Central memory CD8-positive, alpha-beta T cell (primary cell): ENCODE measurements at places on chromosomes 5 and 9.
A peak's percentile ranks its signal among the peaks of the same experiment; 100 is the strongest.

- no peak for DNase-seq
Measured at GRCh38 chr9:38359297-38359653, 33.2 kb upstream of the ALDH1B1 start.

- no peak for DNase-seq
Measured at GRCh38 chr5:122842016-122842580, 3.3 kb upstream of the SNX24 start.

- no peak for DNase-seq
Measured at GRCh38 chr5:10595672-10596309, 31.9 kb downstream of the ANKRD33B start.

- DNase-seq = no peak
Measured at GRCh38 chr9:136018257-136019031, 57.3 kb upstream of the UBAC1 start.

GRCh38 chr9:130570208-130570607 is 9.2 kb upstream of the FUBP3 start:
- no peak for DNase-seq

GRCh38 chr9:20692554-20692953 is 8.5 kb downstream of the FOCAD start:
- DNase-seq = no peak

GRCh38 chr5:40381676-40382363 is 297.9 kb upstream of the PTGER4 start:
- DNase-seq = no peak

DNA sequence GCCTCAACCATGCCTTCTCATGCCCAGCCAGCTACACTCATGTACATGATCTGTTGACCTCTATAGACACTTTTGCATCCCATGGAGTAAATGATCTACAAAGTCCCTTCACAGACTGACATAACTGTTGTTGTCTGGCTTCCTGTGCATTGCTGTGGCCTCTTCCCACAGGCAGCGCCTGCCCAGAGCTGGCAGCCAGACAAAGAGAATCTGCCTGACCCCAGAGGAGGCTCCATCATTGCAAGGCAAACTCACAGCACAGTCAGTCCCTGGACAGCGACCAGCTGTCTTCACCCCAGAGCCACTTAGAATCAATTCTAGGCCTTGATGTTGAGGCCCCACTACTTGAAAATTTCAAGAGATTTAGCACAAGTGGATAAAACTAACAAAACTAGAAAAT is 65.5 kb downstream of the INSYN2B start:
- DNase-seq = no peak

DNA sequence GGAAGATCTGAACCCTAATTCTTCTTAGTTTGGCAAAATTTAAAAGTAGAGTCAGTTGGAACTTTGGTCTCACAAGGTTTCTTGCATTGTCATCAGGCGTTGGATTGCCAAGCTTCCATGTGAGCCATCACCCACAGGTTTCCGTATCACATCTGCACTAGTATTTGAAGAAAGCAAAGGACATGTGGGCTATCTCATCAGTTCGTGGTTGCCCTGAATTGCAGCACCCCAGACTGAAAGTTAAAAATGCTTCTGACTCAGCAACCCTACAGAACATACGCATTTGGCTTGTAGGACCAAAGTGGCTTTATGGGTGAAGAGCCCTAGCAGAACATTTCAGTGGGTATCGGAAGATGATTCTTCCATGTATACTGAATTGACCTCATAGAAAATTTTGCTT is 358.0 kb downstream of the ENC1 start:
- no peak for DNase-seq

- DNase-seq = no peak
Measured at GRCh38 chr9:127293767-127294166, 29.2 kb downstream of the GARNL3 start.

DNA sequence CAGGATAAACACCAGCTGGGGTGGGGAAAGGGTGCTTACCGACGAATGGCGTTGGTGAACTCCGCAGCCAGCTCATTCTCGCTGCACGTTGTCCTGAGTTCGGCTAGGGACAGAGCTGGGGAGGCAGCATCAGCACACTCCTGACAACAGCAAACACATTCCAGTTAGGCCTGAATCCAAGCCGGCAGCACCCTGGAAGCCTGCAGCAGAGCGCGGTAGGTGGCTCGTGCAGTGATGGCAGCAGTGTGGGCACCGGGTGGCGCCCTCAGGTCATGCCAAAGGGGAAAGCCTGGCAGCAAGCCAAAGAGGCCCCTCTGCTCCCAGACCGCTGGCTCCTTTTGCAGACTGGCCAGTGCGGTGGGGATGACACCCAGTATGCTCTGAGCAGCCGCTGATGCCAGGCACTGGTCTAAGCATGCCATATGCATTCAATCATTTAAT is 66.9 kb downstream of the DCP2 start:
- no peak for DNase-seq

GRCh38 chr5:179188636-179189035 is 128.5 kb downstream of the ZNF354C start:
- no peak for DNase-seq

DNA sequence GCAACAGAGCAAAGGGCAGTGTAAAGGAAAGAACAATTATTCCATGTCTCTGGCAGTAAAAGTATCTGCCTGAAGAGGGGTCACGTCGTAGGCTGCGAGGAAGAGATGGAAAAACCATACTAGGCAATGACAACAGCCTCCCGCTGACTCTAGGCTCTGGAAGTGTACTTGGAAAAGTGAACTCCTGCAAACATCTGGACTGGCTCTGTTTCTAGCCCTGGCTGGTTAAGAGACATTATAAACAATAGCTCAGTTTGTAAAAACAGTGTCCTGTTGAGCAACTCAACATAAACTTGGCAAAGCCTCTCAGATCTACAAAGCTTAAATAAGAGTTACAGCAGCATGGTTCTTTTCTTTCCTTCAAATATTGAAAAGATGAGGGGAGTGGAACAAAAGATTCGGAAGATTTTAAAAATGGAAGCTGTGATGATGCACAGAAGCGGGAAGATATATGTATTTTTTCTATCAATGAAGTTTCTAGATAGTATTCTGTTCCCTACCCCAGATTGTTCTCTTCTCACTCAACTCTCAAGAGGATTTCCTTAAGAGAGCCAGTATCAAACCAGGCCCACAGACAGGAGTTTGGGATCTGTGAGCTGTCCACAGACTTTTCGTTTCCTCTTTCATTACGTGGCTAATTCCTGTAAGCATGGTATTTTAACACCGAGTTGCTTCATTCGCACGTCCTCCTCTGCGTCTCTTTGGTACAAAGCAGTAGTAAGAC is 79.4 kb downstream of the SPTLC1 start:
- no peak for DNase-seq

GRCh38 chr9:36966371-36967097 is 67.5 kb downstream of the PAX5 start:
- no peak for DNase-seq

- no peak for DNase-seq
Measured at GRCh38 chr5:123855609-123856008, 343.6 kb downstream of the CSNK1G3 start.

DNA sequence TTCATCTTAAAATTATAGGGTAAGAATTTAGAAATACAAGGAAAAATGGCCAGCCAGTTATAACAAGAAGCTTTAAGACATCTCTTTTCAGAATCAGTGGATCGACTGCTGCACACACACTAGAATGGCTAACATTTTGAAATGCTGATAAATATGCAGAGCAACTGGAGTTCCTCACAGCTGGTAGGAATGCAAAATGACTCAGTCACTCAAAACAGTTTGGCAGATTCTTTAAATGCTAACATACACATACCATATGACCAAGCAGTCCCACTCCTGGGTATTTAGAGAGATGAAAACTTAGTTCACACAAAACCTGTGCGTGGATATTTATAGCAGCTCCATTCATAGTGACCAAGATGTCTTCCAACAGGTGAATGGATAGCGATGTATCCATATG is 23.2 kb upstream of the PSAT1 start:
- no peak for DNase-seq

DNA sequence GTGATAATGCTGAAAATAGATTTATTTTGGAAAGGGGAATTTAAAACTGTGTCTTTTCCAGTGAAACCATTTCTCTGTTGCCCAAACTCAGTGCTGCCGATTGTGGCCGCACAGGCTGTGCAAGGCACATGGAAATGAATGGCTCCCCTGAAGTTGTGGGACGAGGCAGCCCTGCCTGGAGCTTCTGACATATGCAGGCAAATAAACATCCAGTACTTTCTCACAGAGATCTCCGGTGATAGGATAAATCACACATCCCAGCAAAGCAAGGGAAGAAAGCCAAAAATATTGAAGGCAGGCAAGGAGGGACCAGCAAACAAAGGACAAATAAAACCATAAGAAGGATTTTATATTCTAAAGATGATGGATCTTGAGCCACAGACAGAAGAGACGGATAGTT is 464.5 kb downstream of the MTRR start:
- no peak for DNase-seq

GRCh38 chr5:179302499-179303185 is 42.6 kb downstream of the ADAMTS2 start:
- DNase-seq = no peak

DNA sequence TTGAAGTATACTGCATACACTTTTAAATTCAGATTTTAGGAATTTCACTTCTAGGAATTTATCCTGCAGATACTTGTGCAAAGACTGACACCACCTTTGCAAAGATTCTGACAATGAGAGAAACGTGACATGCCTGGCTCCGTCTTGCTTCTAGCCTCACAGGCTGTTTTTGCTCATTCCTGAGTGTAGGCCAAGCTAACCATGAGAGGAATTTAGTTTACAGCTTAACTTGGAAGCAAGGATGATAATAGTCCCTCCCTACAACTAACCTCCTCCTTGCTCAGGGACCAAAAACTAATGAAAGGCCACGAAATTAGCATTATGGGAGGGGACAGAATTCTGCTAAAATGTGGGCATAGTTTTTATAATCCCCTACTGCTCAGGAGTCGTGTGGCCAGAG is 31.1 kb downstream of the C5orf22 start:
- no peak for DNase-seq

GRCh38 chr5:65625743-65626142 is 916 bp downstream of the SHLD3 start:
- DNase-seq = no peak

DNA sequence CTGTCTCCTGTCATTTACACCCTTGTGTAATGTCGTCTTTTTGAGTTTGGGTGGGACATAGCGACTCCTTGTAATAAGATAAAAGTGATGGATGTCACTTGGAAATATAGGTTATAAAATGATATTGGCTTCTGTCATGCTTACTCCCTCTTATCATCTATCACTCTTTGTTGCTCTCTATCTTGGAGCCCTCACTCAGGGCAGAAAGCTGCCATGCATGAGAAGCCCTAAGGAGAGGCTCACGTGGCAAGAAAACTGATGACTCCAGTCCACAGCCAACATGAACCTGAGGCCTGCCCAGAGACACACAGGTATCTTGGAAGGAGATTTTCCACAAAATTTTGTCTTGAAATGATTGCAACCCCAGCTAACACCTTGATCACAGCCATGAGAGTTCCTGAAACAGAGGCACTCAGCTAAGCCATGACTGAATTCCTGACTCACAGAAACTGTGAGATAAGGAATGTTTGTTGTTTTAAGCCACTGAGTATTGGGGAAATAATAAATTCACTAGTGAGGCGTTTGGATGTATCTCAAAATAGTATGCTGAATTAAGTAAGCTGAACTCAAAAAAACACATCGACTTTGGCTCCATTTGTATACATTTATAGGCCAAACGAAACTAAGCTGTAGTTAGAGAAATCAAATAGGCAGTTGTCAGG is 216.7 kb downstream of the CDH18 start:
- no peak for DNase-seq

DNA sequence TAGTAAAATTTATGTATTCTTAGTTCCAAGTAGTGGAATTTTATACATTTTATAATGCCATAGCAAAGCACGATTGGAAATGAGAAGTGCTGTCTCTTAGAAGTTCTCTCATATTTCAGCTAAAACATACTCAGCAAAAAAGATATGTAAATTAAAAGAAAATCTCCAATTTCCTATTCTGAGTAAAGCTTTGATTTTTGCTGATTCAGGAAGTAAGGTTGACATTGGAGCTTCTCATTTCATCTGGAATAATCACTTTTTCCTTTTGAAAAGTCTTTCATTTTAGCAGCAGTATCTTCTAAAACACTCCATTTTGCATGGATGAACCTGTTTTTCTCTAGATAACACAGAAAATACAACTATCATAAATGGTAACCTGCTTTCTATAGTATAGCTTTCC is 121.0 kb downstream of the ZCCHC7 start:
- DNase-seq = no peak

DNA sequence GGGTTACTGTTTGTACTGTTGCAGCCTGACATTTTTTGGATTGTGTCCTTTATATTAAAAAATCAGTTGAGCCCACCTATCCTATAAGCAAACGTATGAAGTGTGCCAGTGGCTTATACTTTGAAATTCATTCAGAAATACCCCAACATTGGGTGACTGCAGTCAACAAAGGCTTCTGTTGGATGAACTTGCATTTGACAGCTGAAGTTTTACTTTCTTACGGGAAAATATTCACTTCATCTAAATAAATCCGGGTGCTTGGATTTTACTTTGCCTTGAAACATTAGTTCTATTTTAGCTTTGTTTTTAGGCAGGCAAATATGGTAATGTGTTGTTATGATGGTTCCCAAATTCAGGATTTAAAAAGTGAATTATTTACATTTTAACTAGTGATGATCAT is 21.7 kb downstream of the EXOSC2 start:
- no peak for DNase-seq

GRCh38 chr5:100852988-100853449 is 50.1 kb downstream of the ST8SIA4 start:
- DNase-seq = no peak

- peak; percentile 10 for DNase-seq
Measured at GRCh38 chr9:84315278-84315877, 25.2 kb downstream of the SLC28A3 start.

- no peak for DNase-seq
Measured at GRCh38 chr9:37996819-37997217, 72.2 kb downstream of the SHB start.

GRCh38 chr9:104810421-104811339 is 46.8 kb downstream of the NIPSNAP3B start:
- DNase-seq = no peak

DNA sequence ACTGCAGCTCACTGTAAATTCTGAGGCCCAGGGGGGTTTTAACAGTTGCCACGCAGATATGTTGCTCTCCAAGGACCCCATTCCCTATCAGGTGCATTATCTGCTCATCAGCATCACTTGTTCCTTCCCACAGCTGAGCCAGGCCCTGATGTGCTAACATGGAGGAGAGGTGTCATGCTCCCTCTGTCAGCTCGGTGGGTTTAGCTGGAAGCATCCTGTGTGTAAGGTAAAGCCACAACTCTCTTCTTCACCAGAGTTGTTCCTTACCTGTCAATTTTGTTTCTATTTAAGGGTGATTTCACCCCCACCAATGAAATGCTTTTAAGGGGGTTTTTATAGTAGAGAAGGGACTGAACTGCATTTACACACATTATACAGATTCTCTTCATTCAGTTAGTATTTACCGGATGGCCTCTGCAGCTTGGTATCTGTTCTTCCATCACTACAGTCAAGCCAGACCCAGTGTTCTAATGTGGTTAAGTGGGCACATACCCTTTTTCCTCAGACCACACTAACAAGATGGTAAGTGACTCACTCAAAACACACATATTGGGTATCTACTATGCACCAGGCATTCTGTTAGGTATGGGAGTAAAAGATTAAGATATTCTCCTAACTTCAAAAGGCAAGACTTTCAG is 205.4 kb downstream of the DCP2 start:
- DNase-seq = no peak
